ENCODE measurements at places on chromosomes 12 and 14.
A peak's percentile ranks its signal among the peaks of the same experiment; 100 is the strongest.

DNA sequence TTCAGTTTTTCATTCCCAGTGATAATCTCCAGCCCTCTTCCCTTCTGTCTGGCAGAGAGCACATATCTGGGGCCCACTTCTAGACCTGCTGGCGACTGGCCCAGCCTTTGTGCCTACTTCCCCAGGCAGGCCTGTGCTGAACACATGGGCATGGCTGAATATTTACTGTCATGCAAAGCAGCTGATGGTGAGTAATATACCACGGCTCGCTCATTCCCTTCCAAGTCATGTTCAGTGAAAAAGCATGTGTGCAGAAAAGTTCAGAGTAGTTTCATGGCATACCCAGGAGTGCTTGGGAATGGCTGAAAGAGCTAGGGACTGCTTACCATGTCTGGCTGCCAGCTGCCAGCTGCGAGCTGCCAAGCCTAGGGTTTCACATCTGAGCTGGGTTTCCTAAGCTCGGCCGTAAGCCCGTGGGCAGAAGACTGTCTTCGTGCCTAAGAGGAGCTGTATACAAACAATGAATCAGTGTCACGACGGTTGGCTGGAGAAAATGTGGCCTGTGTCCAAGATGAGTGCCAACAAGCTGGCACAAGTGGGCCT, 179.9 kb upstream of the PELI2 start:
- no peak for DNase-seq

DNA sequence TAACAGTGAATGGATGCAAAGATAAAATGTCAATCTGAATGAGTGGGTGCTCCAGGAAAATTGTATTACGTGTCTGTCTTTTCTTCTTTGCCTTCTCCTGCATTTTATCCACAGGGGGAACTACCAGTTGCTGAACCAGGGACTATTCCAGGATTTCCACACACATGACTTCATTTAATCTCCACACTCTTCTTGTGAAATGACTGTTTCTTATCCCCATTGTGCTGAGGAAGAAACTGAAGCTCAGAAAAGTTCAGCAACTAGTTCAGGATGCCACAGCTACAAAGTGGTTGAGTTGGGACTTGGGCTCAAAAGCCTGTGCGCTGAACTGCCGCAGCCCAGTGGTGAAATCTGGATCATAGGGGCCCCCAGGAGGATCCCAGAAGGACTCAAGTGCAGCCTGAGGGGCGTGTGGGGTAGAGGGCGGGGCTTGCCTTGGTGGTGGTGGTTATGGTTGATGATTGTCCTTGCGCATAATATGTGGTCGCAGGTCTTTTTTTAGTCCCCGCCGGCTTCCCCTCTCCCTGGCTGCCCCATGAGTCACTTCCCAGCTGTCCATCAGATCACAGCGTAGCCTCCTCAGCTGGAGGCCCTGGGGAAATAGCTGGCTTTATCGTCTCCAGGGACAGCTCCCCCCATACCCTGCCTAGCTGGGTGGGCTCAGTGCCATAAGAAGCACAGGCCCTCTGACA, 235.2 kb upstream of the CRY1 start:
- DNase-seq, result no peak

DNA sequence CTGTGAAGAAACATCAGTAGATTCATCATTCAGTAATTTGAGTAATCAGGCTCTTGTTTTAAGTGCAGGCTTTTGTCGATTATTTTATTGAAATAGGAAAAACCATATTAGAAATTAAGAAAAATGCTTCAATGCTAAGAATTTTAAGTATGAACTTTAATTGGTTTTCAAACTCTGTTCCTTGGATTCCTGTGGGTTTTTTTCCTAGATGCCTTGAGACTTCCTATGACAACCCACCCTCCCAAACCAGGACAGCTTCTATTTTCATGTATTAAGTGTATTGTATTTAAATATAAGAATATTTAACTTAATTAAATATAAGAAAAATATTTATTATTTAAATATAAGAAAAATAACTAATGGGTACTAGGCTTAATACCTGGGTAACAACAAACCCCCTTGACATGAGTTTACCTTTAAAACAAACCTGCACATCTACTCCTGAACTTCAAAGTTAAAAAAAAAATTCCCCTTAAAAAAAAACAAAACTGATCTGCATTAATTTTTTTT, 3.0 kb downstream of the ARHGAP5 start:
- no peak for DNase-seq

DNA sequence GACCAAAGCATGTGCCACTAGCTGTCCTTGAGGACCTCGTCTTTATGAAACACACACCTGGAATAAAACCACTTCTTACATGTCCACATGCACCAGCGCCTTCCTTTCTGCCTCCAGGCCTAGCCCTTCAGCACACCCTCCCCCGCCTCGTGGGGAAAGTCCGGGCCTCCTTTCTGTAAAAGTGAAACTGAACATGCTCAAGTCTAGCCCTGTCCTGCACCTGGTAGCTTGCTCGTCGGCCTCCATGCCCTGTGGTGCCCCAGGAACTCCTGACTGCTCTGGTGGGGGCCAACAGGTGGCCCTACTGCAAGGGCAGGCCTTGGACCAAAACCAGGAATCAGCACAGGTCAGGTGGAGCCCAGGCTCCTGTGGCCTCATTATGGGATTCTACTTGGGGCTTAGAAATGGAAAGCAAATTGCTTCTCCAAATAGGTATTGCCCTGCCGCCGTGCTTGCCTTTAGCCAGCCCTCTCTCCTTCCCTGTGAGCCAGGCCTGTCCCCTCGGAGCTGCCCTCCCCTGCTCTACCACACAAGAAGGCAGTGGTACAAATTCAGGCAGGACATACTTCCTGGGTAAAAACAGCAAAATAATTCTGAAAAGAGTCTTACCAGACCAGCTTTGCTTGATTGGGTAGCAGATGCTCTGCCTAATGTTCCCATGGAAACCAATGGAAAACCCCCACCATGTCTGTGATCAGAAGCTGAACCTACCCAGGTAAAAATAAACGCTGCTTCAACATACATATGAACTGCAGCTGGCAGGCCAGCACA, 43.5 kb downstream of the ERH start:
- DNase-seq, result peak; percentile 25

DNA sequence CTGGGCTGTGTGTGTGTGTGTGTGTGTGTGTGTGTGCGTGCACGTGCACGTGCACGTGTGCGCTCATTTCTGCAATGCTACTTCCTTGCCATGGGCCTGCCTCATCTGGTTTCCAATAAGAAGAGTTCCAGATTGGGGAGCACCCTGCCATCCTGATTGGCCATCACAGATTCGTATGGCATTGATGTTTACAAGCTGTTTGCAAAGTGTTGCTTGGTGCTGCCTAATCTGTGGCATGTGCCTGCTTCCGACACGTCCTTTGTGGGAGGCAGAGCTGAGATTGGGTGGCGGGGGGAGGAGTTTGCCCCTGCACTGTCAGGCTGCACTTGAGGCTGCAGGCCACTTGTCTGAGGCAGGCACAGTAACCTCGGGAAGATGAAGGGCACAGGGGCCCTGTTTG, 39.2 kb downstream of the SAMD4A start:
- DNase-seq, result no peak

- no peak for DNase-seq
These were observed 82.6 kb downstream of the SCARB1 start for GRCh38 chr12:124780752-124781685.
